Foreskin fibroblast (primary cell): ENCODE measurements at places on chromosomes 16 and 17.

DNA sequence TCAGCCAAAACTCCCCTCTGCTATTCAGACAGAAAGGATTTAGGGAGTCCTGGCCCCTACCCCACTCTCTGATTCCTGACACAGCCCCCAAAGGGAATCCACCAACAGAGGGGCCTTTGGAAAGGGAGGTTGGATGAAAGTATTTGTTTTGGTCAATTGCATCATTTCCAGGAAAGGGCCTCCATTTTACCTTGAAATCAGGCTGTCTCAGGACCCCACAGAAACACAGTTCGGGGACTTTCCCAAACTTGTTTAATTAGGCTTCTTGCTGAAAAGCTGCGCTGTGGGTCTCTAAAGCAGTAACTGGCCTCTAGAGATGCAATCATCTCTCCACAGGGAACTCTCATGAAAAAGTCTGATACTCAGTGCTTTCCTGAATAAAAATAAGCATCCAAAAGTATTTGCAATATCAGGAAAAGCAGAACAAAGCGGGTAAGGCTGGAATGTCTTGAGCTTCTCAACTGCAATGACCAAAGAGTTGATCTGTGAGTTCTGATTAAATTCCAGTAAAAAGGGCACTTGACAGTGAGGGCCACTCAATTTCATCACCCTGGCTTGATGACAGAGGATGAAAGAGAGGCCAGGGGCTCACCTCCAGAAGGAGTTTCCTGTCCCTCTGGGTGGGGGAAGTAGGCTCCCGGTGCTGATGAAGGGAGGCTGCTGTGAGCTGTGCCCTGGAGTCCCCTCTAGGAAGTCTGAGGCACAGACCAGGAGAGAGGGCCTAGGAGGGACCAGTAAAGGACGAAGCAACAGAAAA lies 36.3 kb downstream of the LYRM9 start:
- no peak for DNase-seq

GRCh38 chr17:70195091-70195490 lies 25.8 kb downstream of the KCNJ2 start:
- no peak for DNase-seq

- no peak for DNase-seq
Observed at GRCh38 chr17:62052765-62053338, 12.2 kb downstream of the MED13 start.

DNA sequence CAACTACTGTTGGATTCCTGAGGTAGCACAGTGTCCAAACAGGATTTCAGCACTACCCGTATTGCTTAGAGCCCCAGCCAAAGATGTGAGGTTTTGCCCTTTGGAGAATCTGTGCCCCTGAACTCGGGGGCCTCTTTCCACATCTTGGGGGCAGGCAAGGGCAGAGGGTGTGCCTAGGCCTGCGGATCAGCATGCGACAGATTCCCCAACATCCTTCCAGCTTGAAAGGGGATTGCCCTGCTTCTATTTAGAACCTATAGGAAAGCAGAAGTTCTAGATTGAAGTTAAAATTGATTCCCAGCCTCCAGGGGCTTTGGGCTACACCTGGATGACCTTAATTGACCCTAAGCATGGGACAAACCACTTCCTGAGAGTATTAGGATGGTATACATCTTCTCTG lies 19.6 kb downstream of the NOD2 start:
- no peak for DNase-seq

GRCh38 chr17:75854101-75854748 lies 910 bp downstream of the WBP2 start:
- DNase-seq = peak; percentile 77

DNA sequence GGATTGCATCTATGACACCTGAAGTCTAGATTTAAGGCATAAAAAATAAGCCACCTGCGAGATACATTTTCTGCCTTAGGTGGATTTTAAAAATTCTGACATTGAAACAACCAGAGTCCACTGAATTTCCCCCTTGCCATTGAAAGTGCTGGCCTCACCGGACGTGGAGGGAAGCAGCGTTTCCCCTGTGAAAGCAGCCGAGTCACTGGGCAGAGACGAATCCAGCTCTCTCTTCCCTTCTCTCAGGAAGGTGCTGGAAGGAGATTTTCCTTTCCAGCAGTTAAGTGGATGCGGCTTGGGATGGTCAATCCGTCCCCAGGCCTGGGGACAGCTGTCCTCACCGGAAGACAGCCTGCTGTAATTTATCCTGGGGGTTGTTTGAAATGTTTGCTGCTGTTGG lies 270.9 kb upstream of the FOXF1 start:
- DNase-seq = no peak

DNA sequence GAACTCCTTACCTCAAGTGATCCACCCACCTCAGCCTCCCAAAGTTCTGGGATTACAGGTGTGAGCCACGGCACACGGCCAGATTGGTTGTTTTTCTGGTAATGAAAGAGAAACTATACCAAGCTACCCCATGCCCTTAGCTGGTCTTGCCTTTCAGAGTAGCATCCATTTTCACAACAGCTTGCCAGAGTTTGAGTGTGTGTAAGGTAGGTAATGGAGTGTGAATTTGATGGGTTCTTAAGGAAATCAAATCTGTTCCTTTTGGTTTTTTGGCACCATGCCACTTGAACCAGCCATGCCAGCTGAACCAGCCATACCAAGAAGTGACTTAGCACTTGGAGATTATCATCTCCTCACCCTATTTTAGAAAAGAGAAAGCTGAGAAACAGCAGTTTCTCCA lies 5.1 kb downstream of the CALCOCO2 start:
- no peak for DNase-seq

GRCh38 chr17:29113334-29113733 lies 66.9 kb downstream of the MYO18A start:
- no peak for DNase-seq

- DNase-seq = no peak
Observed at GRCh38 chr16:86380030-86380429, 130.3 kb upstream of the FOXF1 start.

- DNase-seq = no peak
Observed at GRCh38 chr16:29925105-29925756, 795 bp downstream of the KCTD13 start.

DNA sequence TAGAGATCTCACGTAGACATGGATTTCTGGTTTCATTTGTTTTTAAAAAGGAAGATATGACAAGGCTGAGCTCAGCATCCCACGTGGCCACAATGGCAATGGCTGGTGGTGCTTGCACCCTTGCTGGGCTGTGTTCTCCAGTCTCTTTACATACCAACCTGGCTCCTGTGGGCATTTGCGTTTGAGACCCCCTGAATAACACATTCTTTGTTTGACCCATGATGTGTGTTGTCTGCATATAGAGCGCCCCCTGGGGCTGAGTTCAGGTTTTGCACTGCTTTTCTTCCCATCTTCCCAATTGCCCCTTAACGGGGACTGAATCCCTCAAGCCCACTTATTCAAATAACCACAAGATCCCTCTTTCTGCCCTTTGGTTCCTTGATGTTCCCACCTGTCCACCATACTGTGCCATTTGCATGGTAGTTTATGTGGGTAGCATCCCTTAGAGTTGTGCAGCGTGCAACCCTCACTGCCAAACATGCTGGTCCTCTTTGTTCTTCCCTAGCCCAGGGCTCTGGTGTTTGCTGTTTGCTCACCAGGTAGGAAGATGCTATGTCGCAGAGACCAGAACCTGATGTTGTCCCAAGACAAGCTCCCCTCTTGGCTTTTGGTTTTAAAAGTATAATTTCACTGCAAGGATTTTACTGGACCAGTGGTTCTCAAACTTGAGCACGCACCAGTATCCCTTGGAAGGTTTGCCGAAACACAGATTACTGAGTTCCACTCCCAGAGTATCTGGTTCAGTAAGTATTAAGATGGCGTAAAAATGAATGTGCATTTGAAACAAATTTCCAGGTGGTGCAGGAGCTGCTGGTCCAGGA lies 38.5 kb upstream of the NKD1 start:
- no peak for DNase-seq

GRCh38 chr16:84874983-84875382 lies 55.2 kb downstream of the CRISPLD2 start:
- no peak for DNase-seq

DNA sequence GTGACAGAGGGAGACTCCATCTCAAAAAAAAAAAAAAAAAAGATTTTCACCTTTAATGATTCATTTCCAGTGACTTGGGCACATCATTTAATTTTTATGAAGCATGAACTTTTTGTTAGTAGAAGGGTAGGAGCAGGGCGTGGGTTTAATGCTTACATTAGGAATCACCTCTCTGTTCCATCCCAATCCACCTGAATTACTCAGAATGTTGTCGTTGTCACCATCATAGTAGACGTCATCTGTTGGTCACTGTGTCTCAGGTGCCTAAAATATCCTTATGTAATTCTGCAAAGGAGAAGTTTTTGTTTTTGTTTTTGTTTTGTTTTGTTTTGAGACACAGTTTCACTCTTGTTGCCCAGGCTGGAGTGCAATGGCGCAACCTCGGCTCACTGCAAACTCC lies 38.3 kb upstream of the TEKT3 start:
- DNase-seq = no peak

DNA sequence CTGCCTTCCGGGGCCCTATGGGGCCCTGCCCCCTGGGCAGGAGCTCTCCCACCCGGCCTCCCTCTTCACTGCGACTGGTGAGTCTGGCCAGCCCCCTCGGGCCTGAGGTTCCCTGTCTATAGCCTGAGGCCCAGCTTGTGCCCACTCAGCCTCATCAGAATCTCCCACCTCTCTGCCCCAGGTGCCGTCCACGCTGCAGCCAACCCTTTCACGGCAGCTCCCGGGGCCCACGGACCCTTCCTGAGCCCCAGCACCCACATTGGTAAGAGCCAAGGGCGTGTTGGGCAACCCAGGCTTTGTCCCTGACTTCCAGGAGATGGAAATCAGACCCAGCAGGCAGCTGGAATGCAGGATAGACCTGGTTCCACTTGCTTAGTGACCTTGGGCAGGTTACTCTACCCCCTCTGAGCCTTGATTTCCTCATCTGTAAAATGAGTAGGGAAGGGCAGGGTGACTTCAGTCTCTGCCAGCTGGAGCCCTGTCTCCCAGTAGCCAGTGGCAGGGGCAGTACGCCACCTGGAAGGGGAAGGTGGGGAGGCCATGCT lies 9.2 kb downstream of the FBRS start:
- DNase-seq = no peak

GRCh38 chr17:73594025-73594424 lies 50.2 kb downstream of the SDK2 start:
- DNase-seq = no peak

GRCh38 chr16:50683689-50684374 lies 2.7 kb upstream of the SNX20 start:
- no peak for DNase-seq

GRCh38 chr17:65385726-65386125 lies 175.7 kb downstream of the AXIN2 start:
- no peak for DNase-seq

DNA sequence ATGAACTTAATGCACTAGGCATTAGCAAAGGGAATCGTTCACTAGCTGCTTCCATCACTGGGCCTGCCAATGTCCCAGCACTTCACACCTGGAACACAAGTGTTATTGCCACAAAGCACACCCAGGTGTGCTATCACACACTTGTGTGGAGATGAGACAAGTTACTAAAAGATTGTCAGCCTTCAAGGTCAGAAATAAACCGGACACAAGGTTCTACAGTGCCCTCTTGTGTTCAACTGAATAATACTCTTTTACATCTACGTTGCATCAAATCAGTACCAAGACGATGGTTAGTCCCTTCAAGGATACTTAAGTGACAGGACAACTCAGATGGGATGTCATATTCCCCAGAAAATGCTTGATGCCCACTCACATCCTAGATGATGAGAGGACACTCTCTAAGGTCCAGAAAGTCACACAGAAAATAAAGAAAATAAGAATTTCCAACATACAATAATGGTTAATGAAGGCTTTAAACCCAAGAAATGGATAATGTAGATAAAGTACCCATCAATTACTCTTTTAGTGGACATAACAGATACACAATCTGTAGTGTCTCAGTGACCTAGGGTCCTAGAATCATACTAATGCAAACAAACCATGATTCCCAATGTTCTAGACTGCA lies 16.4 kb upstream of the GLG1 start:
- peak; percentile 71 for DNase-seq

DNA sequence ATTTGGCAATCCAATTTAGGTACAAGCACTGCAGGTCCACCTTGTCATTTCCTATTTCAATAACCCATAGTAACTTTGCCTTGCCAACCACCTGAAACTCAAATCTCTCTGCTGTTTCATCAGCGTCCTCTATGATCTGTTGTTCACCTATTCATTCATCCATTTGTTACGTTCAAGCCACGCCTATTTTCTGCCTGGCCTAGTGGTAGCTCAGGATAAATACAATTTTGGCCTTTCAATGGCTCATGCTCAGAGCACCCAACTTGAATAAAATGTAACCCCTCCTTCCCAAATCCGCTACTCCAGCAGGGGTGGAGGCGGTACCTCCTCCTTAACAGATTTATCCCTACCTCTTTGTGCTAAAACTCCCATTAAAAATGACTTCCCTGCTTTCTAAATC lies 3.6 kb upstream of the FBXO47 start:
- no peak for DNase-seq

DNA sequence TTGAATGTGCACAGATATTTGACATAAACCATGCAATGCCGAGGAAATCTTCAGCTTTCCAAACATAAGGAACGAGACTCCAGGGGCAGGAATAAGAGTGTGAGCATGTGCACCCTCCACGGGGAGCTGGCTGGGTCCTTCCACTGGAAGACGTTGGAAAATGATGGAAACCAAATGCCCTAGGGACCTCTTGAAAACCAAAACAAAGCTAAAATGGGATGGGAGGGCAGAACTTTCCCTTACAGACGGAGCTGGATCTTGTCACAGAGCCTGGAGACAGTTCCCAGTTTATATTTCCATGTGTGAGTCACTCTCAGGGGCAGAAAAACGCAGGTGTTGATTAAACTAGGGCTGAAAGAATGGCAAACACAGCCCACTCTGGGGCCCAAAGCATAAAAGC lies 34.4 kb upstream of the DNAH17 start:
- no peak for DNase-seq

DNA sequence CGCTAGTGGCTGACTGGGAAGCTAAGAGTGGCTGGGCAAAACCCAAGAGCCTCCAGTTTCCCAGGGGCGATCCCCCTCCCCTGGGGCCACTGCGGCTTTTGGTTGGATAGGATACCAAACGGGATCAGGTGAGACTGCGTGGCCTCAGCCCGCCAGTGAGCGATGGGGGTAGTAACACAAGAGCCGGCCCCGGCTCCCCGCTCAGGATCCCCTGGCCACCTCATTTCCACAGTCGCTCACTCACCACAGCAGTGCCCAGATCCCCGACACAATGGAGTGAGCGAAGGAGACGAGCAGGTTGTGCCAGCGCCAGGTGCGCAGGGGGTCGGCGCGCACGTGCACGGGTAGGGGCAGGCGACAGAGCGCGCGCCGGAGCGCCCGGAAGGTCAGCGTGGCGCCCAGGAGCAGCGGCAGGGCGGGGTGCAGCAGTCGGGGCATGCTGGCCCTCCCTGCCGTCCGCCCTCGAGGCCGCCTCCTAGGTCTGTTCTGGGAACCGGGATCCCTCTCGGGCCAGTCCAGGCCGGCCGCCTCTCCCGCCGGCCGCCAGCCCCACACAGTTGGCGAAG lies 290 bp downstream of the TLCD1 start:
- peak; percentile 93 for DNase-seq

- DNase-seq = no peak
Observed at GRCh38 chr17:59766491-59766890, 59.0 kb downstream of the VMP1 start.
